ENCODE measurements at places on chromosomes 2 and 18.

DNA sequence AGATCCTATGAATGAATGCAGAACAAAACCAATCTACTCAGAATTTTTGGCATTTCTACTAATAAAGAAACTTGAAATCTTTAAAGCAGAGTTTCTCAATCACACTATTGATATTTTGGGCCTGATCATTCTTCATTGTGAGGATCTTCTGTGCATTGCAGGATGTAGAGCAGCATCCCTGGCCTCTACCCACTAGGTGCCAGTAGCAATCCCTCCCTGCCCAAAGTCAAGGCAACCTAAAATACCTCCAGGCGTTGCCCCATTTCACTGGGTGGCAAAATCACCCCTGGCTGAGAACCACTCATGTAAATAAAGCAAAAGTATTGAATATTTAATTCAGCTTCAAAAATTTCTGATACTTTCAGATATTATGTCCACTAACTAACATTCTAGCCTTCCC lies 213.0 kb downstream of the SP3 start:
- no peak for DNase-seq

DNA sequence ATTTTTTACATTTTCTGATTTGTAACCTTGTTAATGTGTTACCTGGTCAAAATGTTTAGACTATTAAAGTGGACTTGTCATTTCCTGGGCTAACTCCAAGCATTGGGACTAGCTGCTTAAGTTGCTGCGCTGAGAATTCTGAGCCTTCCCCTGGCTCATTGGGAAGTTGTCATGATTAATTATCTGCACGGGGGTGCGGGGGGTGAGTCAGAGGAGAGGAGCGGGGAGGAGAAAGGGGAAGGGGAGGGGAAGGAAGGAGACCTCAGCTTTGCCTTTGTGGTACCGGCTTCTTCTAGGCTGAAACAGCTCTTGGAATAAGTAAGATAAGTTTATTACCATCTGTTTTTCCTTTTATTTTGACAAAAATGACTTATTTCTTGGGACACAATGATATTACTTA lies 52.9 kb upstream of the APCDD1 start:
- peak; percentile 32 for DNase-seq

DNA sequence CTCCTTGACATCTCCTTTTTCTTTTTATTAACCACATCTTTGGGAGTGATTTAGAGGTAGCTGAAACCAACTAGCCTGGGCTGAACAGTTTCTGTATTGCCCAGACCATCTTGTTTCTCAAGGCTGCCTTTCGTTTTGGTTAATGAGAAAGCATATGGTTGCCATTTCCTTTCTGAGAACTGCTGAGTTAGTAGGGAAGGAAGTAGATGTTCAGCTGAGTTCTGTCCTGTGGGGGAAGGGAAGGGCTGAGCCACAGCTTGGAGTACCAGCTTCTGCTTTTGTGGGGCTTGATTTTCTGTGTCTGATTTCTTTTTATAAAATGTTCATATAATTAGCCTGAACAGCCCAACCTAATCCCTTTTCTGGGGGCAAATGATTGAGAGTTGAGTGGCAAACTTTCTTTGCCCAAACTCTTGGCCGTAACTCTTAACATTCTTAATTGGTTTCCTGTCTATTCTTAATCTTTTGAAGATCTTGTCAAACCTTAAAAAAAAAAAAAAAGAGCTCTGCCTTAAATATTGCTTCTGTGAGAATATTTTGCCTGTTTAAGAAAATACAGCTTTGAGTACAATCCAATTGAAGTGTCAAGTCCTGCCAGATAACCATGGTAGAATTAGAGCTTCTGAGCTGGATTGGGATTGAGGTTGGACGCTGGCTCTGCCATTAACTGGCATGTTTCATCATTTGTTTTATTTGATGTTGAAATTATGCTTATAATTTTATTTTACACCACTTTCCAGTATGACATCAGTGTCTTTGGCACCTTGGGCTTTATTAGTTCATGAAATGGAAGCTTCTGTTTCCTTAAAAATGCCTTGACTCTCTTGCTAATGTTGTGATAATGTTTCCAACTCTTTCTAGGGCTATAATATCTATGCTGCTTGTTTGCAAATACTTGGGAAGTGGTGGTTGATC lies 1.9 kb upstream of the NABP1 start:
- peak; percentile 93 for DNase-seq

DNA sequence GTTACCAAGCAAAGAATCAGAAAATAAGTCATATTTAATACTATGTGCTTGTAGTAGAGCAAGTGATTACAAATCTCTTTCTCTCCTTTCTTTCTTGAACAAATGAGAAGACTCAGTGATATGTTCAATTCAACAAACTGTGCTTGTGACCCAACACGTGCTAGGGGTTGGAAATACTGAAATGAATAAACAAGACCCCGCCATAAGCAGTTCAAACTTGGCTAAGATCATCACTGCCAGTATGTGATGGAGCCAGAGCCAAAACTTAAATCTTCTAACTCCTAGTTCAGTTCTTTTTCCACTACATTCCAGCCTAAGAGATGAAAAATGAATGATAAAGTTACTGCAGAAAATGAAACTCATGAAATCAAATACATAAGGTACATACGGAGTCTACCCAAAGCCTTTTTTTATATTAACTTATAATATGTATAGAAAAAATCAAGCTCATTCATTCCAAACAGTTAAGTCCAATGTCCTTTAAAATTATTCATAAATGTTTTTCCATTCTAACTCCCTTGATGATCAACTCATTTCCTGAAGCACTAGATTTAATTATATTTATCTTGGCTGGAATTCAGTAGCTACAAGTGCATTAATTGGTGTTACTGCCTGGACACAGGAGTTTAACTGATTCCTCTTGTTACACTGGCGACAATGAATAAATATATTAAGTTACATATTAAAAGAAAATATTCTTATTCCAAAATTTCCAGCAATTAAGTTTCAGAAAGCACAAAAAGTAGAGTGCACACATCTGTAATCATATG lies 36.0 kb downstream of the GALNT3 start:
- DNase-seq: no peak

GRCh38 chr2:113039719-113040118 lies 12.9 kb downstream of the IL36B start:
- DNase-seq: peak; percentile 78

GRCh38 chr18:74063023-74063422 lies 84.6 kb downstream of the FBXO15 start:
- DNase-seq: no peak

GRCh38 chr18:47150824-47151366 lies 595 bp upstream of the HDHD2 start:
- DNase-seq: no peak
